ENCODE measurements at places on chromosomes 1 and 21.

GRCh38 chr1:202577381-202577780 is 132.9 kb downstream of the SYT2 start:
- no peak for DNase-seq

DNA sequence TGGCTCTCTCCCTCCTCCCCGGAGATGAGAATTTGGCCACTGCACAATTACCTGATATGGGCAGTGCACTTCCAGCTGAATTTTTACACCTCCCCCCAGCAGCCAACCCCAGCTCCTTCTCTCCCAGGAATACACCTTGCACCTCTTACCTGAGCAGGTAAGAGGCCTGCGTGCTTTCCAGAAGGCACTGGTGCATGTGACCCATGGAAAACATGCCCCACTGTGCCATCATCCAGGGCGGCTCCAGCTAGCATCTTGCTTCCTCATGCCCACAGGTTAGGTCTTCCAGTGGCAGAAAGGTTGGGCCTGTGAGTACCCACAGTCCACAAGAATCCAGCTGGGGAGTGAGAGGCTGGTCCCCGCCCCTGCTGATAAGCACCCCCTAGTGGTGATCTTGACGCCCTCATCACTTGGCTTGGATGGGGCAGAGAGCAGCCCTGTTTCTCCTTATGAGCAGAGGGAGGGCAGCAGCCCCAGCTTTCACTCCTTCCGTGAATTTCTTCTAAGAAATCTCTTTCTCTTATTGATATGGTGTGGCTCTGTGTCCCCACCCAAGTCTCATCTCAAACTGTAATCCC is 57.8 kb downstream of the EDARADD start:
- DNase-seq, result no peak

GRCh38 chr1:47872886-47873285 is 124.3 kb downstream of the TRABD2B start:
- DNase-seq, result no peak

GRCh38 chr1:230271300-230272035 is 154.7 kb downstream of the PGBD5 start:
- no peak for DNase-seq

- DNase-seq, result no peak
Observed at GRCh38 chr21:26194326-26194725, 23.8 kb upstream of the APP start.

DNA sequence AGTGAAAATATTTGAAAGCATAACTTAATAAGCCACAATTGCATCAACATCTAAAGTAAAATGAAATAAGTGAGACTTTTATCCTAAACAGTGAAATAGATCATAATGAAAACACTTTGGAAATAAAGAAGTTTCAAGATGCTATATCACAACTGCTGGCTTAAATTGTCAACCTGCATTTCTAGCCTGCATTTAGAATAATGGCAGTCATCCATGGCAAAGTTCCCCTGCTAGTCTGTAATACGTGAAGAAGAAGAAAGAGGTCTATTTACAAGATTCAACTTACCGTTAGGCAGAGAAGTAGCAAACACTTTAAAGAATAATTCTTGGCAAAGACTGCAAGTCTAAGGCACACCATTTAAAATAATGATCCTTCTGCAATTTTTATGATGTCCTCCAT is 133.6 kb downstream of the DPYD start:
- DNase-seq, result peak; percentile 51

- DNase-seq, result no peak
Observed at GRCh38 chr1:108712606-108713150, at the start of gene FNDC7. FNDC7 (plus strand) TSS chr1:108712908; CDS start chr1:108712934, 26 bp downstream.

DNA sequence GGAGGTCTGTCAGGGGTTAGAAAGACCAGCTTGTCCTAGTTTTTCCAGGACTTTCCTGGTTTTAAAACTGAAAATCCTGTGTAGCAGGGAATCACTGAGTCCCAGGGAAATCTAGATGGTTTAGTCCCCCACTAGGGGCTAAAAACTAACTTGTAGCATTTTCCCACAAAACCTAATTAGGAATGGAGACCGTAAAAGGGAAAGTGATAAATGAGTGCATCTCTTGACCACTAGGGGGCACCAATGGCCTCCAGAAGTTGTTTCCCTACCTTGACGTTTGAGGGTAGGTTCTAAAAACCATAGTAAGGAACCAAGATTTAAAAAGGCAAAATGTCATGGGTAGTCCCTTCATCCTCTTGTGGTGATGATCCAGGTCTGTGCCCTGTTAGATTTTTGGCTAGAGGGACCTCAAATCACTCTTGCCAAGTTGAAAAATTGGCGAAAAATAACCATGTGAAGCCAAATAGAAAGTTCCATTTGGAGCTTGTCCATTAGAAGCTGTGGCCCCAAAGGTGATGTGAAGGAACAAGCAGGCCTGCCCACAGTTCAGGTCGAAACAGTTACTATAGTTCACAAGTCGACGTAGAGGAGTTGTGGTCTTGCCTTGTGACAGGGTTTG is 24.5 kb downstream of the CLIC6 start:
- DNase-seq, result peak; percentile 47

GRCh38 chr1:67142931-67143330 is 8.2 kb upstream of the C1orf141 start:
- DNase-seq, result no peak

DNA sequence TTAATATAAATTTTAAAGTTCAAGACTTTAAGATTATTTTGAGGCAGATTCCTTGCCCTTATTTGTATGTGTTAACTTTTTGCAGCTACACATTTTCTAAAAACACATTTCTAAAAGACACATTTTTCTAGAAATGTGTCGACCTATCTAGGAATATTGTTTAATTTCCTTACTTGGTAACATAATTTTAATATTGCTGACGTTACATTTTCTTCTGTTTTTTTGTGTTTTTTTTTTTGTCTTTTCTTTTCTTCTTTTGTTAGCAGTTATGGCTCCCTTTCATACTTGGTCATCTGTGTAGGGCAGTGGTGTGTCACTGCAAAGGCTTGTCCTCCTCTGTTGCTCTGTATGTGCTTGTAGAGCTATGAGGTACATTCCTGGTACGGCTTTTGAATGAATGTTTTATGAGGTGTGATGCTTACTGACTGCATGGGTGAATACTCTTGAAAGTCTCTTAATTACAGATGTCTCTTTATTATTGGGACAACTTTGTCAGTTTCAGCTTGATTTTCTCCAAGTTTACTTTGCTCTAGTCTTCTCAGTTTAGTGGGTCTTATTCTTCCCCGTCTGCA is 30.1 kb downstream of the LRRC8D start:
- DNase-seq, result no peak

DNA sequence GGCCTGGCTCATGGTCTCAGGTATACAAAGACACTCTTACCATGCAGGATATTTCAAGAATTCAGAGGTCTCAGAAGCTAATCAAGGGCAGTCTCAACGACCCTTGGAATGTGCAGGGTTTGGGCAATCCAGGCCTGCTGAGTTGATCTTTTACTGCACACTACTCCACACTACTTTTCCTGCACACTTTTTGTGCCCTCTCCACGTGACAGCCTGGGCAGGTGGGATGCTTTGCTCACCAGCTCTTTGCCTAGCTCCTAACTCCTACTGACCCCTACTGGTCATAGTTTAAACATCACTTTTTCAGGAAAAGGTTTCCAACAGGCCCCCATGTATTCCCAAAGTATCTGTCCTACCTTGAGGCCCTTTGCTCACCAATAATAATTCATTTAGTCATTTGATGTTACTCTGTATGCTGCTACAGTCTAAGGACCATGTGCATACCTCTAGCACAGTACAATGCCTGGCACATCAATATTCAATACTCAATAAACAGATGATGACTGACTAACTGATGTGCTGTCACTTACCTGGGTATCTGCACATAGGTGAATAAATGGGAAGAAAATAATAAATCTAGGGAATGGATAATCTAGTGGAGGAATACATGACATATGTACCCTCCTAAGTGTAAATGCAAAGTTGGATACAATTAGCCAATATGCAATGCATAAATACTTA is 9.6 kb downstream of the DUSP23 start:
- no peak for DNase-seq

- no peak for DNase-seq
Observed at GRCh38 chr1:200867018-200867811, 5.6 kb upstream of the GPR25 start.

DNA sequence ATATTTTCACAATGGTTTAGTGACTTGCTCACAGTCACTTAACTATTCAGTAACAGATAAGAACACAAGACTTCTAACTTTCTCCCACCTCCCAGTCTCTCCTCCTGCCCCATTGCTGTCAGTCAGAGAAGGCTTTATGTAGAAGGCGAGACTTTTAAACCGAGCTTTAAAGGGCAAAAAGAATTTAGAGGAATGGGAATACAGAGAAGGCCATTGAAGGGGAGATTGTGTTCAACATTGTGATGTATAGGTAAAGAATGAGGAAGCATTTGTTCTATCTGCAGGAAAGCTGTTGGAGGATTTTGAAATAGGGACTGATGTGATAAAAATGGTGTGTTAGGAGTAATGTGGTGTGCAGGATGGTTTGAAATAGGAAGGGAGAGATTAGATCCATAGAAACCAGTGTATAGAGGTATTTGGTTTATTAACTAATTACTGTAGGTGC is 7.3 kb downstream of the POU2F1 start:
- DNase-seq, result no peak

GRCh38 chr21:38042246-38042645 is 126.0 kb upstream of the KCNJ6 start:
- no peak for DNase-seq

DNA sequence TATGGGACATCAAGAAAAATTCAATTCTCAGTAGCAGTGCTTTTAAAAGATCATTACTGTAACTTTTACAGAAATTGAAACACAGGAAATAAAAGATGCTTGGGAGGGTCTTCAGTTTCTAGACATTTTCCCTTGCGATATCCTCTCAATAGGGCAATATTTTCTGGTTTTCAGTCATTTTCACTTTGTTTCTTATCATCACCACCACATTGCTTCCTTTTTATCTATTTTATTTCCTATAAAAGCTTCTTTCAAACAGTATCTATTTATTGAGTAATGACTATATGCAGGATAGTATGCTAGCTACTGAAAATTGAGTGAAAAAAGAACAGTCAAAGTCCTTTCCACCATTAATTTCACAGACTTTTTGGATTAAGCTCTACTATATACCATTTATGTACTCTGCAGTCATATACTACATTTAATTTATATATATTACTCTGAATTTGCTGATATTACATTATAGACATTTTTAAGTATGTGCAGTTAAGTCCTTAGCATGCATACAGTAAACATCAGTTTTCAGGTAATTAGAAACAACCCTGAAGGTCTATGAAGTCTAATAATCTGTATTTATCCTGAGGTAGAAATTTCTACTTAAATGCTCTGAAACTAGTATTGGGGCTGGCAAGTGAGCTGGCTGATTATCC is 18.7 kb downstream of the TRMT1L start:
- no peak for DNase-seq

GRCh38 chr1:109229531-109230127 is 15.9 kb downstream of the SARS1 start:
- no peak for DNase-seq

GRCh38 chr1:27476237-27476636 is 13.7 kb downstream of the WASF2 start:
- no peak for DNase-seq

GRCh38 chr1:162421258-162422164 is 9.6 kb upstream of the SH2D1B start:
- no peak for DNase-seq

- DNase-seq, result peak; percentile 53
Observed at GRCh38 chr1:110390692-110391245, at the start of gene SLC16A4. SLC16A4 (minus strand) TSS chr1:110391026; CDS start chr1:110389323, 1,703 bp downstream.
